Karpas-422 (cell line): ENCODE measurements at places on chromosomes 5 and 9. TPM values are rescaled to one million over a fixed set of nuclear protein-coding genes. Genes with fewer than 3 reads are reported as not detected.

- DNase-seq: no peak
Measured at GRCh38 chr5:133242221-133242835, 190.5 kb downstream of the HSPA4 start.

- DNase-seq: no peak
Measured at GRCh38 chr5:40227366-40227765, 452.3 kb upstream of the PTGER4 start.

DNA sequence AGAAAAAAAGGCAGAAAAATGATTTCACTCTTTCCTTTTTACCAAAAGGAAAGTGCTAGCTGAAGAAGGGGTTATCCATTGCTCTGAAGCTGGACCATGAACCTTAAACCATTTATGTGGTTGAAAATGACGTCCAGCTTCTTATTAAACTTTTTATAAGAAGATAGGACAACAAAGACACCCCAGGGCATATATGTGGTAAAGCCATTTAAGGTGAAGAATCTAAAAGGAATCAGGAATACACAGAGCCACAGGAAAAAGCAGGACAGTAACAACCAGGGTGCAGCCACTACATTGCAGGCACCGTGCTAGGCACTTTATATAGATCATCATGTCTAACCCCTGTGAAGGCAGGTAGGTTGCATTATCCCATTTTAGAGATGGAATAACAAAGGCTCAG, 42.1 kb downstream of the RASEF start:
- no peak for DNase-seq

Gene ISL1
- not detected in 2 replicates for total RNA-seq

Gene NUDT12
- not detected in 2 replicates for total RNA-seq

Gene CMYA5
- 0.04 and 0.45 TPM in 2 replicates for total RNA-seq

Gene NRG2
- total RNA-seq: not detected in 2 replicates
